DMS53 (cell line): ENCODE measurements at places on chromosomes 12 and 14.
A peak's percentile ranks its signal among the peaks of the same experiment; 100 is the strongest.

DNA sequence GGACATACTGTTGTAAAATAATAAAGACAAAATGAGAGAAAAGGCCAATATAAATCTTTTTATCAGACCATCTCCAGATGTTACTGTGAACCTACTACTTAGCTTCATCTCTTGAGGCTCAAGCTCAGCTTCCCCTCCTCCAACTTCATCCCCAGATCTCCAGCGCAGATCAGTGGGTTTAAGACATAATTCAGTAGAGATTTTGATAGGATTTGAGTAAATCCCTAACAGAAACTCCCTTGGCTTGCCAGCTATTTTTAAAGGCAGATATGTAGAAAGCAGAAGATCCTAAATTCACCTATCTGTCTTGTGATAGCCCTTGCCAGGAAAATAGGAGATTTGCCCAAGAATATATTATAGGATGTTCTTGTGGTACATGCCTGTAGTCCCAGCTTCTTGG lies 236.7 kb downstream of the FBXL14 start:
- DNase-seq: no peak

DNA sequence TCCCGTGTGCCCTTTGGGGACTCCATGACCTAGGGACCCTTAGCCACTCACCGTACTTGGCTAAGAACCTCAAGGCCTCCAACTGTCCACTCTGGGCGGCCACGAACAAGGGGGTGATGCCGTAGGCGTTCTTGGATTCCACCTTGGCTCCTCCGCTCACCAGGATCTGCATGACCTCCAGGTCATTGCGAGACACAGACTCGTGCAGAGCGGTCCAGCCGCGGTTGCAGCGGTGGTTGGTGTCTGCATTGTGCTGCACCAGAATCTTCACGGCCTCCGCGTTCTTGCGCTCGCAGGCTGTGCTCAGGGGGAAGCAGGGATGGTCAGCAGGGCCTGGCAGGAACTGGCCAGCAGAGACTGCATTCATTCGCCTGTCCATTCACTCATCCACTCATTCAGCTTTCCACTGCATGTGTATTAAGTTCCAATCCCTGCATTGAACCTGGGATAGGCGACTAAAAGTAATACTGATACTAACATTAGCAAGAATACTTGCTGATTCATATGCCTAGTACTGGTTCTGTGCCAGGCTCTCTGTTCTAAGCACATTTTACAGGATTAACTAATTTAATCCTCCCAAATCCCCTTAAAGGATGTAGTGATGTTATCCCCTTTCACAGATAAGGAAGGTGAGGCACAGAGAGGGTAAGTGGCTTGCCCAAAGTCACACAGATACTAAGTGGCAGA lies 23.9 kb downstream of the FAM181A start:
- DNase-seq: no peak

GRCh38 chr12:24487606-24488005 lies 461.3 kb downstream of the BCAT1 start:
- DNase-seq: peak; percentile 89

DNA sequence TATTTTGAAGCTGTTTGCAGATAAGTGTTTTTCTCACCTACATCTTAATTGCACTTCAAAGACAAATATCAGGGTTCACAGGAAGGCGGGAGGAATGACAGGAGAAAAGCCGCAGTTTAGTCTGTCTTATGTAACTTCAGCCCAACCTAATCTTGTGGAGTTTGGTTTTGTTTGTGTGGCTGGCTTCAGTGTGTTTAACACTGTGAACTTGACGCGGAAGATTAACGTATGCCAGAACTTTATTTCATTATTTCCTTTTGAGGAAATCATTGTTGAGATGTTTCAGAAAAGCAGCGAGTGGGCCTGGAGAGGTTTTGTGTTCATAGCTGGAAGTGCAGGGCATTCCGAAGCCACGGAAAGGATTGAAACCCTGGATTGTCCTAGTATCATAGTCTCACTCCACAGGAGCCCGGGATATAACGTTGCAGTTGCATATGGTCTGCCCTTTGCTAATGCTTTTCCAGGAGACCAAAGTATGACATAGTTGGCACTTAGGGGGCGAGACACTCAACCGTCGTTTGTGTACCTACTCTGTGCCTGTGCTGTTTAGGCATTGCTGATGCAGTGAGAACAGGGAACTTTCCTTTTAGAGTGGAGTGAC lies 2.0 kb downstream of the PELI2 start:
- DNase-seq: peak; percentile 63

- DNase-seq: no peak
These were observed 20.0 kb upstream of the GCH1 start for GRCh38 chr14:54922598-54922997.

DNA sequence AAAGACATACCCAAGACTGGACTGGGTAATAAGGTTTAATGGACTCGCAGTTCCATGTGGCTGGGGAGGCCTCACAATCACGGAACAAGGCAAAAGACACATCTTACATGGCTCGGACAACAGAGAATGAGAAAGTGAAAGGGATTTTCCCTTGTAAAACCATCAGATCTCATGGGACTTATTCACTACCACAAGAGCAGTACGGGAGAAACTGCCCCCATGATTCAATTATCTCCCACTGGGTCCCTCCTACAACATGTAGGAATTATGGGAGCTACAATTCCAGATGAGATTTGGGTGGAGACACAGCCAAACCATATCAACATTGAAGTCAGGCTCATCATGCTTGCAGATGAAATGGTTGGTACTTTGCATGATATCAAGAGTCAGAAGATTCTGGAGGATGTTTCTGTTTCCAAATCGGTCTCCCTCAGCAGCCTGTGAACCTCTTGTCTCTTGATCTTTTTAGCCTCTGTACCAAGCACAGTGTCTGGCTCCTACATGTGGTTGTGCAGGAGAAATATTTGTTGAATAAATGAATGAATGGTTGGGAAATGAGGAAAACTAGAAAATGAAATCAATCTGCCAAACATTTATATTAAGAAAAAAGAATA lies 98.6 kb downstream of the VRK1 start:
- no peak for DNase-seq

GRCh38 chr12:75207338-75208083 lies 2.1 kb downstream of the KCNC2 start:
- DNase-seq: peak; percentile 41

- no peak for DNase-seq
These were observed 28.5 kb upstream of the PWP1 start for GRCh38 chr12:107657133-107657532.

GRCh38 chr12:54879579-54879978 lies 25.3 kb downstream of the MUCL1 start:
- DNase-seq: no peak

DNA sequence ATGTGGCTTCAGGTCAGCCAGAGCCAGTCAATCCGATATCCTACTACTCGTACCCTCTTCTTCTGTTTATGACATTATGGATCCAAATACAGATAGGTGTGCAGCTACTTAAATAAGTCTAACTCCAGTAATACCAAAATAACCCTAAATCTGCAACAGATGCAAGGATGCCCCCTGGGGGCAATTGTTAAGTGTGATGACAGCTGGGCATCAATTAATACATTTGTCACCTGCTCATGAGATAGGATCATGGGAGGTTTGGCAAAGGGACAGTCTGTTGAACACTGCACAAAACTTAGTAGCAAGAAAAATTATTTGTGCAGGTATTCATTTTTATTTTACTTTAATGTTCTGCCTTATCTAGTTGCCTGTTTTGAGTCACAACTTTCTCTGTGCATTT lies 83.2 kb downstream of the SLC38A6 start:
- no peak for DNase-seq

DNA sequence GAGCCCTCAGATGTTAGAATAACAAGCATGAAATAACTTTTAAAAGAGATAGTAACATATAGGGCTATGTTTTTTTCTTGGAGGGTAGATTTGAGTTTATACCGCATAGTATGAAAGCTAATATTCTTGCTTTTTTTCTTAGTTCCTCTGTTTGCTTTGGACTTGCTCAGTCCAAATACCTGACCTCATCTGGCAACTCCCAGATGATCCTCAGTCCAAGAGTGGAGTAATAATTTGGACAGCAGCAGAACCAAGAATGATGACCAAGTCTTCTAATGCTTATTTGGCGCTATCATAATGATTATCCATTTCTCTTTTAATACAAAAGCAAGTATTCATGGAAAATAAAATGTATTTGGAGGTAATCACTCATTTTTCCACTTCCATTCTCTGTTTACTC lies 45.6 kb downstream of the GUCY2C start:
- no peak for DNase-seq

DNA sequence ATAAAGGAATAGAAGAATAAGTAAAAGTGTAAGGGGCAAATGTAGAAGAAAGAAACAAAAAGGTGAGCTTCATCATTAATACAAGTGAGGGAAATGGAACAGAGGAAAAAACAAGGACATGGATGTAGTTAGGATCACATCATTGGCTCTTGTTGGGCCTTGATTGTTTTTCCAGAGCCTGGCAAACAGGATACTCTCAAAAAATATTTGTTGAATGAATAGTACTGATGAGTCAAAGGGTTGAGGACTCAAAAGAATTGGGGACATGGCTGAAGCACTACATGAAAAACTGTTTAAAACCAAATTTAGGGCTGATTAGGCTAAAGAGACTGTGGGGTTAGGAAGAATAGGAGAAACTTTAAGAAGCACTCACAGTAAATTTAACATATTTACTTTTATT lies 11.4 kb upstream of the SRP54 start:
- no peak for DNase-seq

DNA sequence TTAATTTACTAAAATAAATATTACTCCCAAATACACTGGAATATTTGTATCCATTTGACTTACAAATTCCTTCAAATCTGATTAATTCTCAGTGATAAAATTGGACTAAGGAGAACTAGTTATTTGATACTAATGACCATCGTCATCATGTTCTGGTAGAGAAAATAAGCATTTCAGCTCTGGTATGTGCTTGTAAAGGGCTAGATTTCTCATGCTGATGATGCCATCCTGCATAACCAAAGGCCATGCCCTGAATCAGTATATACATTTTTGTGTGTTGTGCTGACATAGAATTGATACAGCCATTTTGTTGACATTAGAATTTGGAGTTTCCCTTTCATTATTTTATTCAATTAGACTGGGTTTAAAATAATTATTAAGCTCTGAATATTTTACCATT lies 148.9 kb downstream of the PCNX1 start:
- no peak for DNase-seq

GRCh38 chr12:105933671-105934665 lies 204.8 kb downstream of the NUAK1 start:
- DNase-seq: peak; percentile 41

DNA sequence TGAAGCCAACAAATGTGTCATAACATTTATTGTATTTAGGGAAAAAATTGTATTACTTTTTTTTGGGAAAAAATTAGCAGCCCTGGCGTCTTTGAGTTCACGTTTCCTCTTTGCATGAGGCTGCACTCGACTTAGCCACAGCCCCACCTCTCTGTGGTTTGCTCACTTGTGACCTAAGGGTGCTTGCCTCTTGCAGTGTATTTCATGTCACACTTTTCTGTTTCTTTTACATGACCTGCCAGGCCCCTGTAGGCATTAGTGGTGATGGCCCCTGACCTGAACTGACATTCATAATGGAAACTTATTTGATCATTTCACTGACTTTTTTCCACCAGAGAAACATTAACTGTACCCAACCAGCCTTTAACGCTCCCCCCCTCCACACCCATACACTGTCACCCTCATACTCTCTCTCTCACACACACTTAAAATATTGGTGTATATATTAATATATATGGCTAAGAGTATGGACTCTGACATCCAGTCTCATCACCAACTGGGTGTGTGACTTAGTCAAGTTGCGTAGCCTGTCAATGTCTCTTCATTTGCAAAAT lies 122.9 kb downstream of the PRKCH start:
- DNase-seq: no peak

GRCh38 chr14:86237733-86238132 lies 707.8 kb downstream of the FLRT2 start:
- no peak for DNase-seq

- DNase-seq: no peak
These were observed 19.1 kb downstream of the BCL7A start for GRCh38 chr12:122040579-122041386.

DNA sequence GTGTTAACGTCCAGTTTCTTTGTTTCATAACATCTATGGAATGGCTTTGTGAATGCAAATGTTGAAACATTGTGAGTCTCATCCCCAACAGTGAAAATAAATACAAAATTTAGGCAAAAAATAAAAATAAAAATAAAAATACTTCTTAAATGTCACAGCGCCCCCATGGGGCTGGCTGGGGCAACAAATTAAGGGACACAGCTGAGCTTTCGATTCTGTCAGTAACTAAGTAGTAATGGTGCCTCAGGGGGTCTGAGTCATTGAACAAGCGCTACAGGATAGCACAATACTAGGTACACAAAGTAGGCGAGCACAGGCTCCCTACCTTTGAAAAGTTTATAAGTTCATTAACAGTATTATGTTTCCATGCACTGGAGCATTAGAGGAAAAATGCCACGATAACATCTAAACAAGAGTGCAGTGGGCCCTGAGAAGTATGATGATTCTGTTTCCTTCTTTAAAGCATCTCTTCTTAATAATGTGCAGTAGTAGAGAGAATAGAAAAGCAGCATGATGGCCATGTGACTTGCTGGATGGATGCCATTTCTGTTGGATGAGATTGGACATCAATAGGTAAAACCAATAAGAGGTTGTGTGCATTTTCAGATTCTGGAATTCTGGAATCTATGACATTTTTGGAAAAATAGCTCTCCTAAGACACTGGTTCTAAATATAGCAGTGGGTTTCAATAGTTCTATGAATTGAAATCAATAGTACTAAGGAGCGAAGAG lies 667.2 kb downstream of the DIO2 start:
- DNase-seq: peak; percentile 29

- no peak for DNase-seq
These were observed 113.7 kb downstream of the RAD51B start for GRCh38 chr14:67933266-67933665.
